ENCODE measurements at places on chromosomes 3 and 15.

GRCh38 chr3:133512416-133513089 lies 60.9 kb upstream of the CDV3 start:
- DNase-seq, result no peak

DNA sequence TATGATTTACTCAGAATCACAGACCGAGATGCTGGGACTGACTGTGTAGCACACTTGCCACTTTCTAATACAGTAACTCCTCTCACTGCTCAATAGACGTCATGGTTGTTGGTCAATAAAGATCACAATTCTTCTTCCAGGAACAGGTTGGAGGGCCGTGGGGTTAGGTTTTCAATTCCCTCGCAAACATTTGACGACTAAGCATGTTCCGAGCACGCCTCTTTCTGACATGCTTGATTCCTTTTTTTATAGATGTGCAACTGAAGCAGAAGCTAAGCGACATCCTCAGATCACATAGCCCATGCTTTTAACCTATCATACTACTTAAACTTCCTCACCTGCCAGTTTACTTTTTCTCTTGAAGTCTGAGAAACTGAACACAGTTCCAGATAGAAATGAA lies 61.0 kb downstream of the GRM7 start:
- DNase-seq, result no peak

DNA sequence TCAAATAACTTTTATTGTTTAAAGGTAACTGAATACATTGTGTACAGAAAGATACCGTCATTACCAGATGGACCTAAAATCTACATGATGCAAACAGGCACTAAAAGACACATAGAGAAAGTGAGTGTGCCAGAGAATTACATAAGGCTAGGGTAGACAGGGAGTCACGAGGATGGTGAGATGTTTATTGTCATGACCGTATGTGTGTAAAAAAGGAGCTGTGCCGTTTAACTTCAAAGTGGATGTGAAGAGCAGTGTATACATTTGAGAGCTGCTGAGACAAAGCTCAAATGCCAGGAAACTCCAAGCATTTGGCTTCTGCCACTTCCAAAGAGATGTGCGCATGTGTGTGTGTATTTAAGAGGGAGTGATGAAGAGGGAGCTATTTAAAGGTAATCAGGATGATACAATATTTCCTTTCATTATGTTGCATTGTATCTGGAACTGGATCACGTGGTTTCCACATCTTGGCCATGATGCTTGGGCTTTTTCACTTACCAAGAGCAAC lies 51.4 kb upstream of the IGF1R start:
- no peak for DNase-seq

DNA sequence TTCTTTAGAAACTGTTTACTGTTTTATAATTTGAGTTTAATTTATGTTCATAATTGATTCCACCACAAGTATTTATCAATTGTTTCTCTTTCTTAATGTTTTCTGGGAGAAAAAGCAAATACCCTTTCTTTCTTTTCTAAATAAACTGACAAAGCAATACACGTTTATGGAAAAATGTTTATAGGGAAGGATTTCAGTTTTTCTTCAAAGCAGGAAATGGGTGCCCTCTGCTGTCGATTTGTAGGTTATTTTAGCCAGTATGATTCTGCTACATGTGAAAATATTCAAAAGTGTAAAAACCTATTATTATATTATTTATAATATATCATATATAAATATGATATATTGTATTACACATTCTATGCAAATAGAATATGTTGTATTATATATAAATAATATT lies 921.0 kb upstream of the ROBO1 start:
- DNase-seq, result no peak

- no peak for DNase-seq
Measured at GRCh38 chr3:41700155-41700554, 261.7 kb downstream of the ULK4 start.

DNA sequence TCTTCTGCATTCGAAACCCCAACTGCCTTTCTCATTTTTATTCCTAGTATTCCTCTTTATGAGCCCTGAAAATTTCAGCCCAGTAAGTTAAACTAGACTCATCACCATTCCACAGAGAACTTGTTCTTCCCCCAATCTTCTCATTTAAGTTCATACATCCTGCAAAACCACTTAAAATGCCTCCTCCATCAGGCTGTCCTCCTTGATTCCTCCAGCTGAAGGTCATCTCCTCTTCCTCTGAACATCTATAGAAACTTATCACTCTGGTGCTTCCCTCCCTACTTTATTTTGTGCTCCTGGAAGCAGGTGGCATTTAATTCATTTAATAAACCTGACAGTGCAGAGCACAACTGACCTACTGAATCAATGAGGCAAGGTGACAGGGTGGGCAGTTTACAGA lies 38.3 kb downstream of the VGLL4 start:
- DNase-seq, result no peak

DNA sequence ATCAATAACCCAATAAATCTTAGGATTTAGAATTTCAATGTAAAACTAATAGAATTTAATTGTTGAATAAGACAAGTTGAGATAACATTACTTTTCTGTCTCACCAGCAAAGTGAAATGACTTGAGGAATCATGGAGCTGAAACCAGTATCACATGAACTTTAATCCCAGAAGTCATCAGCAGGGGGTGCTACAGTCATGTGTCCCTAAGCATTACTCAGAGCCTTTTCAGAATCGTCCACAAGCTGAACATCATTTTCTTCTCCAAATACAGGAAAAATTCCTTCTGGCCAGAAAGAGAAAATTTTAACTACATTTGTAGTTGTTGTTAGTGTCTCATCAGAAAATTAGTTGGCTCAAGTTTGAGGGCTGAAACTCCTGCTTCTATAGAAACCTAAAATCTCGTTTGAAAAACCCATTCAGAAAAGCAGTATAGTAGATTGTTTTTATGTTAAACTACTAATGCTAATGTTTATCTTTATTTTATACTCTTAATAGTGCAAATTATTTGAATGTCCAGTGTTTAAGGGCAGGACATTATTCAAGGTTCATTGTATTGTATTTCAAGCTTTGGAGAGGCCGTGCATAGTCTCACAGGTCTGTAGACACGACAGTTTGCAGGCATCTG lies 384.1 kb downstream of the PLOD2 start:
- peak; percentile 34 for DNase-seq

DNA sequence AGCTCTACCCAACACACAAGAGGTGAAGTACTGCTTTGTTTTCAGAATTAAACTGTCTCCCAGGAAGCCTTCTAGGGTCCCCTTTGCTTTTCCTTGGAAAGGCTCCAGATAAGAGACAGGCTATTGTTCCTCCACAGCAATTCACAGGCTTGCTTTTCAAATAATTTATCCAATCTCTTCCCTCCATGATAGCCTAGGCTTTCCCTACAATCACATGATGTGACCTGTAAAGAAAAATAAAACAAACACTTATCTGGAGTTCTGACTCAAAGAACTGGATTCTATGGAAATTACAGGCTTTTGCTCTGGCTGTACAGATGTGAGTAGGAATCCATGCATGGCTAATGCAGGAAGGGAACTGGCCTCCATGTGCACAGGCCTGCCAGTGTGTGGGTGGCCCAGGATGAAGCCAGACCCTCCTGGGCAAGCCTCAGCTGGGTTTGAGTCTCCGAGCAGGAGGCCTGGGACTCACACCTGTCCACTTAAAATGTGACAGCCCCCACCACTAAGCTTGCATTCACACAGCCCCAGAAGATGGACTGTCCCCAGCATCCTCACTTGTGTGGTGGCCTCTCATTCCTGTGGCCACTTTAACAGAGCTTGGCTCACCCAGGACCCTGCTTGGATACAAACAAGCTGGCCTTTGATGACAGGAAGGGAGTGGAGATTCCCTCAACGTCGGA lies 75.8 kb upstream of the LEKR1 start:
- no peak for DNase-seq

GRCh38 chr15:55859681-55860080 lies 116.7 kb upstream of the PRTG start:
- no peak for DNase-seq

- no peak for DNase-seq
Measured at GRCh38 chr15:49712162-49712561, 91.3 kb downstream of the DTWD1 start.

DNA sequence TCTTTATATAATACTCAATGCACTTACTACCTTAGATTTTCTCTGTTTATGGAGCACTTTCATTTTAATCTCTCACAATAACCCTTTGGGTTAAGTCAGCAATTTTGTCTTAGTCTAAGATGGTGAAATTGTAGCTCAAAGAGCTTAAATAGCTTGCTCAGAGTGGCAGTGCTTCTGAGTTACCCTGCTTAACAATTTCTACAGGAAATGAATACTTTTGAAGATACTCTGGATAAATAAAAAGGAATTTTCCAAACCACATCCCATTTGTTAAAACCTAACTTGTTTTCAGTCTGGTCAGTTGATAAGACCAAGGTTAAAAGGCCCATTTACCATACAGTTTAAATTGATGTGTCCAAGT lies 37.2 kb downstream of the HMG20A start:
- DNase-seq, result no peak

GRCh38 chr15:98935736-98936135 lies 71.9 kb downstream of the PGPEP1L start:
- DNase-seq, result no peak

GRCh38 chr3:66066963-66067617 lies 28.4 kb upstream of the MAGI1 start:
- no peak for DNase-seq

- no peak for DNase-seq
Measured at GRCh38 chr3:106438887-106439286, 570.1 kb upstream of the CBLB start.

- no peak for DNase-seq
Measured at GRCh38 chr3:44678480-44679116, 30.1 kb downstream of the ZNF35 start.

All from omental fat pad (tissue), 4 donors.